ENCODE measurements at places on chromosomes 16 and 17.

- no peak for DNase-seq
Observed at GRCh38 chr16:47278306-47278970, 134.7 kb upstream of the NETO2 start.

- DNase-seq: no peak
Observed at GRCh38 chr16:12447556-12447955, 356.1 kb downstream of the CPPED1 start.

- no peak for DNase-seq
Observed at GRCh38 chr17:33205552-33205951, 87.5 kb downstream of the ASIC2 start.

DNA sequence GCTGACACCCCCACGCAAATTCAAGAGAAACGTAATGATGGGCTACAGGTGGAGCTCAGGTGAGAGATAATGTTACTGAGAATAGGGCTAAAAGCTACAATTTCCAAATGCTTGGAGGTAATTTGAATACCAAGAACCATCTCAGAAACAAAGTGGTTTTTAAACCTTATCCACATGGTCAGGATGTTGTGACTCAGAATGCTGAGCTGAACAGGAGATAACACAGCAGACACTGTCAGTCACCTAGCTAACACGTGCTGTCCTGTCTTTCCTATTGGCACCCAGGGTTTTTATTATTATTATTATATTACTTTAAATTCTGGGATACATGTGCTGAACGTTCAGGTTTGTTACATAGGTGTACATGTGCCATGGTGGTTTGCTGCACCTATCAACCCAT, 233.0 kb upstream of the MAF start:
- no peak for DNase-seq

GRCh38 chr16:77063676-77064016, 127.3 kb upstream of the MON1B start:
- DNase-seq: no peak

- no peak for DNase-seq
Observed at GRCh38 chr17:77966476-77966875, 8.0 kb downstream of the TNRC6C start.

DNA sequence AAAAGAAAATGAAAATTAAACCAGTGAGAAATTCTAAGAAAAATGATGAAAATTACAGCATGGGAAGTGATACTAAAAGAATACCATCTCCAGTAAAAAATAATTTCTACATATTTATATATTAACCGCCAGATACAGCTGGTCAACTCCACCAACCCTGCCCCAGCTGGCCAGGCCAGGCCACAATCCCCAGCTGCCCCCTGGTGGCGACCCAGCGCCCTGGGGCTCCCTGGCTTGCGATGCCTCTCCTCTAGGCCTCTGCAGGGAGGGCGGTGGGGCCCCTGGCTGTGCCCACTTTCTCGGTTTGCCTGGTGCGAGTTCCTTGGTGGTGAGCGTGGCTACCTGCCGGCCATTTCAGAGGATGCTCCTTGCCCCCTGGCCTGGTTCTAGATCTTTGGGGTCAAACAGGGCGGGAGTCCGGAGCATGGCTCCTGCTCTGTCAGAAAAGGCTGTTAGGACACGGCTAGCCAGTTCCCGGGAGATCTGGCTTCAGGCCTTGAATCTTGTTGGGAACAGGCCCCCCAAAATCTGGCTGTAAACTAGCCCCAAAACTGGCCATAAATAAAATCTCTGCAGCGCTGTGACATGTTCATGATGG, 14.5 kb downstream of the GLIS2 start:
- DNase-seq: peak; percentile 74

- peak; percentile 93 for DNase-seq
Observed at GRCh38 chr17:28842282-28843012, at the start of gene FAM222B. Gene FAM222B (minus strand): TSS chr17:28842790. CDS start chr17:28766667, 76,123 bp downstream.

DNA sequence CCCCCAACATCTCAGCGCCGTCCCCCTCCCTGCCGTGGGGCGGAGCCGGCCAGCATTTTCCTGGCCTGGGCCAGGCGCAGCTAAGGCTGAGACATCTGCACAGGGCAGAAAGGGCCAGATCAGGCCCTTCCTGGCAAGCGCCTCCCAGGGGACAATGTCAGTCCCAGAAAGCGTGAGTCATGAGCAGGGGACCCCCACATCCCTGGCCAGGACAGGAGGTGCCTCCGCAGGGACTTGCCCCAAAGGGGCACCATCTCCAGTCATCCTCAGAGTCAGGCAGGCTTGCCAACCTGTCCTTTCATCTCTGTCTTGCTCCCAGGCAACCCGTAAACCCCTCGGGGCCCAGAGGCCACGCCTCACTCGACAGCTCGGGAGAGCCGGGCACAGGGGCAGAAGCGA, 43.2 kb downstream of the SOCS1 start:
- DNase-seq: no peak

- DNase-seq: no peak
Observed at GRCh38 chr16:78773706-78774105, 674.3 kb downstream of the WWOX start.

DNA sequence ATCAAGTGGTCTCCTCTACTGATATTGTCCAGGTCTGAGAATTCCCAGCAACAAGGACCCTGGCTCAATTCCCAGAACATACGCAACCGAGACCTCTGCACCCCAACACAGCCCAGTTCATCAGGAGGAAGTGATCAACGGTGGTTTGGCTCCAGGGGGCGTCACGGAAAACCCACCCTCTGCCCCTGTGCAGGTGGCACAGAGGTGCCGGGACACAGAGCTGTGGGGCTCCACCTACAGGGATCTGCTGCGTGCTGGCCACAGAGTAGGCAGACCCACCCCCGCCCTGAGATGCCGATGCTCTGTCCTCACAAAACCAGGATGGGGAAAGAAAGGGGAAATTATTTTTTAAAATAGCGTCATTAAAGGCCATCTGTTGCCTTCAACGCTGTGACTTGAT, 69.6 kb downstream of the LMF1 start:
- no peak for DNase-seq

- no peak for DNase-seq
Observed at GRCh38 chr17:74778960-74779359, 2.8 kb upstream of the NAT9 start.
